Calu3 (cell line): ENCODE measurements at places on chromosomes 4 and X.
A peak's percentile ranks its signal among the peaks of the same experiment; 100 is the strongest.

DNA sequence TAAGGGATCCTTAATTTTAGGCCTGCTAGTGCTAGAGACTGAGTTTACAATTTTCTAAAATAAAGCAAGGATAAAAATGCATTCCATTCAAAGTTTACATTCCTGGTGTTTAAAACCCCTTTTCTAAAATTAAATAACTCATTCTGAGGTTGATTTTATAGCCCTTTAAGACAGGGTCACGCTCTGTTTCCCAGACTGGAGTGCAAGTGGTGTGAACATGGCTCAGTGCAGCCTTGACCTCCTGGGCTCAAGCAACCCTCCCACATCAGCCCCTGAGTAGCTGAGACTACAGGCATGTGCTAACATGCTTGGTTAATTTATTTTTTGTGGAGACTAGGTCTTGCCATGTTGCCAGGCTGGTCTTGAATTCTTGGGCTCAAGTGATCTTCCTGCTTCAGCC lies 6.8 kb upstream of the CDKL2 start:
- DNase-seq: no peak

DNA sequence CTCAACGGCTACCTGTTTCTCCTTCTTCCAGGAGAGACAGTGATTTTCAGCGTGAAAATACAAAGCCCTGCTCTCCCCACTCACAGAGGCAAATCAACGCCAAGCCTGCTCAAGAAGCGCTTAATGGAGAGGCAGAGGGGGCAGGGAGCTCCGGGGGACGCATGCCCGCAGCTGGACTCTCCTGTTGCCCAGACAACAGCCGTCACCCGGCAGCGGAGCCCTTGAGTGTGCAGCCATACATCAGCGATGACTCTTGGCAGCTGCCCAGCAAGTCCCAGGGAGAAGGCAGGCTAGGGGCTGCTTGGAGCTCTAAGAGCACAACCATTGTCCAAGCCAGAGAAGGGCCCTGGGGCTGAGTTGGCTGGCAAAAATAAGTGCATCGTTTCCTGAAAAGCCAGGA lies 71.0 kb upstream of the AFAP1 start:
- DNase-seq: no peak

GRCh38 chr4:34178476-34178875 lies 2065.8 kb downstream of the ARAP2 start:
- DNase-seq: no peak

DNA sequence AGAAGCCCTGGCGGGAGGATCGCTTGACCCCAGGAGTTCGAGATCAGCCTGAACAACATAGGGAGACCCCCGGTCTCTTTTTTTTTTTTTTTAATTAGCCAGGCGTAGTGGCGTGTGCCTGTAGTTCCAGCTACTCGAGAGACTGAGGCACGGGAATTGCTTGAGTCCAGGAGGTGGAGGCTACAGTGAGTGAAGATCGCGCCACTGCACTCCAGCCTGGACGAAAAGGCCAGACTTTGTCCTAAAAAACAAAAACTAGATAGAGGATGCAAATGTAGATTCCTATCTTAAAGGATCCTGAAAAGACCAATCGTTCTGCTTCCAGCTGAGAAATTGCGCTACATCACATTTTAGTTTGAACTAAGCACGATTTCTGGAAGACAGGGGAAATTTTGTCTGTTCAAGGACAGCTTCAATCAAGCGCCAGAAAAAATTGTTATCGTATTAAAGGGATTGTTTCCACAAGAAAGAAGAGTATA lies 627 bp upstream of the HSD17B11 start:
- no peak for DNase-seq

DNA sequence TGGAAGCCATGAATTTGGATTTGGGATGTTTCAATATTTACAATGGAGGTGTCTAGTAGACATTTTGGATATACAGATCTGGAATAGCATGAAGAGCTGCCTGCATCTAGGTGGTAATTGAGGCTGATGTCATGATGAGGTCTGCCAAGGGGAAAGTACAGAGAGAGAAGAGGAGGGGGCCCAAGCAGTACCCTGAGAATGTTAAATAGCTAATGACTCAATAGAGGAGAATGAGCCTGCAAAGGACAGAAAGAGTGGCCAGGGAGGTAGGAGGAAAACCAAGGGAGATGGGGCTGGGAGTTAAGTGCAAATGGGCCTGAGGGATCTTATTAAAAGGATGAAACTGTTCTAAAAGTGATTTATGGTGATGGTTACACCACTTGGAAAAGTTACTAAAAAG lies 182.2 kb upstream of the KIT start:
- DNase-seq: no peak

GRCh38 chr4:38128478-38129459 lies 168.6 kb downstream of the PTTG2 start:
- peak; percentile 32 for DNase-seq

DNA sequence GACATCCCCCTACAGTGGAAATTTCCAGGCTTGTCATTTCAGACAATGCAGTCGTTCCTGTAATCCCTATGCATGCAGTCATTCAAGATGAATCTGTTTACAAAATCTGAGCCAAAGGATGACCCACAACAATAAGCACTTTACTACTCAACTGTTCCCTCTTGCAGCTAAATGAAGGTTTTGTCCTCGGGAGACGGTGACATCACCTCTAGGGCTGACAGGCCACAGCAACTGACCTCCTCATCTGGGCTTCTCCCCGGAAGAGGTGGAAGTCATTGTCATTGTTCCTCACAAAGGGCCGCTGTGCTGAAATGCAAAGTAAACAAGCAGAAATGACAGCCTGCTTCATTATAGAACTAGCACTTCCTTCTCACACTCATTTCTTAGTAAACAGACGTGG lies 29.2 kb downstream of the CLRN2 start:
- DNase-seq: peak; percentile 35

GRCh38 chrX:79081895-79082512 lies 62.5 kb upstream of the GPR174 start:
- peak; percentile 21 for DNase-seq

DNA sequence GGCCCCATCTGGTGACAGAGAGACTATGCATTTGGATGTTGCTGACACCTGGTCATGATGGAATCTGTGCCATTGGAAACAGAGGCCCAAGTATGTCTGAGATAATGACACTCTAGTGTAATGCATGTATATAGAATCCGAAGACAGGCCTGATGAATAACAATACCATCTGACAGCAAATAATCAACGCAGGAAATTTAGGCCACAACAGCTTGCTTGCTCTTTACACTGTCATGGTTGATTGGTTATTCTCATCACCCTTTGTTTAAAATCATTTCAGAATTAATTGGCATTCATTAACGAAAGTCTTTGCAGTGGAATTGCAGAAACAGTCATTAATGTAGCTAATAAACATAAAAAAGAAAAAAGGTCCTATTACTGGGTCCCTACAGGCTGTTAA lies 194.8 kb downstream of the AFF2 start:
- no peak for DNase-seq

DNA sequence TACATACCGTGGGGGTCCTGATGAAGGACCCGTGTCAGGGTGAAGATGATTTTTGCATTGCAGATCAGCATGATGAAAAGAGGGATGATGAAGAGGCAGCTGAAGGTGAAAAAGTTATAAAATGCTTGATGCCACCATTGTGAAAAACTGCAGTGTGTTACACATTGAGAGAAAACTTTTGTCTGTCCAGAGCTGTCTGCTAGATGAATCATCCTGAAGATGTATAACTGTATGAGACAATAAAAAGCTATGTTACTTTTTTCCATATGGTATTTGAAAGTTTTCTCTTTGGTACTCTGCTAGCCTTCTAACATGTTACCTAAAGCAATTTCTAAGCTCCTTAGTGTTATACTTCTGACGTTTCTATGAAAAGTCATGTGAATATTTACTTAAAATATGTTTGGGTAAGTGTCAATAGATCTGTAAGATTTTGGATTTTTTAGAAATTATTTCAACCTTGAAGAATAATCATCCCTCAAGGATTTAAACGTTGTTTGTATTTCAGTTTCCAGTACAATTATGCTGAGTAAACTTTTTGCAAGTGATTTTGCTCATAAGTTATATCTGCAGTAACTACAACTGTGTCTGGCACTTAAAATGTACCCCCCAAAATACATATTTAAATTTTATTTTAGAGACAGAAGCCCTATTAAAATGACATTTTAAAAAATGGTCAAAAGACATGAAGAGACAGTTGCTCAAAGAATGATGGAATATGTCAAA lies 9.5 kb downstream of the GNRHR start:
- no peak for DNase-seq

- no peak for DNase-seq
Measured at GRCh38 chr4:117986321-117986720, 48.0 kb upstream of the NDST3 start.

GRCh38 chr4:147076179-147076578 lies 130.5 kb upstream of the TTC29 start:
- DNase-seq: no peak

GRCh38 chr4:156322592-156322991 lies 368.9 kb upstream of the CTSO start:
- no peak for DNase-seq

- DNase-seq: no peak
Measured at GRCh38 chr4:99645036-99645435, 12.6 kb downstream of the C4orf54 start.

DNA sequence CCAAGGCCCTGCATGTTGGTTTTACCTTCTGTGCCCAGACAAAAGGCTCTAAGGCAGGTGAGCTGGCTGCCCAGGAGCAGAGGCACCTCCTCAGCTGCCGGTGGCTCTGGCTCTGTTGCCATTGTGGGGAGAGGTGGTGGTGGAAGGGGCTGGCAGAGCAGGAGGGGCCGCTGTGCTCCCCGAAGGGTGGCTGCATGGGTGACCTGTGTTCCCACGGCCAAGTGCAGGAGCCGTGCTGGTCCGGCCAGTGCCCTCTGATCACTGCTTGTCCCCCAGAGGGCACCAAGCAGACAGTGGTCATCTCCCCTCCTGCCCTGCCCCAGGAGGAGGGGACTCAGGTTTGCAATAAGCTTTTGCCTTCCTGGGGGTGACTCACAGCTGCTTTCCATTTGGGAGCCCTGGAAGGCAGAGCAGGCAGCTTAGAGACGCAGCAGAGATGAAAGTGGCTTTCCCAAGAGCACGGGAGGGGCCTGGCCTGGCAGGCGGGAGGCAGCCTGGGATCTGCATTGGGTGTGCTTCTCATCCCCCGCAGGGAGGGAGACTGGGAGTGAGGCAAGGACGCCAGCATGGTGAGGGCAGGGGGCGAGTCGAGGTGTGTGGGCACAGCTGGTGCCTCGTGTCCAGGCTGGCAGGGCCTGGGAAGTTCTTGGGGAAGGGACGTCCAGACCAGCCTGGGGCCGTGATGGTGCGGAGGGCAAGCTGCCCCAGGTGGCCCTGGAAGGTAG lies 28.7 kb downstream of the DOK7 start:
- DNase-seq: no peak

- DNase-seq: no peak
Measured at GRCh38 chr4:10077483-10078335, 38.9 kb downstream of the WDR1 start.

GRCh38 chr4:153248641-153249198 lies 44.5 kb downstream of the TRIM2 start:
- DNase-seq: no peak

DNA sequence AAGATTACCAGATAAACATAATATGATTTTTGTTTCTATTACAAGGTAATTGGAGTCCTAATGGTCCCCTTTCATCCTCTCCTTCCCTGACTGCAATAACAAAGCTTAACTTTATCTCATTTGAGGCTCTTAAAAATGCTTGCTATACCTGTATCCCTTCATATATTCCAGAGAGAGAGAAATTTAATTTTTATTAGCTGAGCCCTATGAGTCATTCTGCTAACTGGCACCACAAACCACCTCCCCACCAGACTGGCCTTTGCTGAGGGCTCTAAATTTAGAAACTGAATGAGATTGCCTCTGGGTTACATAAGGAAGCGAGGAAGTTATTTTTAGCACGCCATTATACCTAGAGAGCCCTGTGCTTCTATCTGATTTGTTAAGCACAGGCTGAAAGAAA lies 27.4 kb downstream of the CBLL2 start:
- DNase-seq: peak; percentile 1

GRCh38 chr4:34619531-34620162 lies 1624.7 kb downstream of the ARAP2 start:
- DNase-seq: no peak
